ELR (cell line): ENCODE measurements at places on chromosomes 2 and 18.
A peak's percentile ranks its signal among the peaks of the same experiment; 100 is the strongest.

DNA sequence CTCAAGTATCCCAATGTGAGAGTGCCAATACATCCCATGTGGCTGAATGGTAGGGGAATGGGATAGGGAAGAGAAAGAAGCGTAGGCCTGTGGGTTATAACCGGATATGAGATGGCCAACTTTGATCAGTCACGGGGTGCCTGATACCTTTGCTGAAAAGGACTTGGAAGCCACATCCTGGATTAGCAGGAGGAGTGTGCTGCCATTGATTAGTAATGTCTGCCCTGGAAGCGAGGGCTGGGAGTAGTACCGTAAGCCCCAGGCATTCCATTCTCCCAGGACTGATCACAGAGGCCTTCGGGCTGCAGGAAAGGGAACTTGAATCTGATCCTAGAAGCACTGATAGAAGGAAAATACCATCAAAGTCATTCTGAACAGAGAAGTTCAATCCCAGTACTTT lies 218.5 kb downstream of the TFCP2L1 start:
- peak; percentile 33 for DNase-seq

DNA sequence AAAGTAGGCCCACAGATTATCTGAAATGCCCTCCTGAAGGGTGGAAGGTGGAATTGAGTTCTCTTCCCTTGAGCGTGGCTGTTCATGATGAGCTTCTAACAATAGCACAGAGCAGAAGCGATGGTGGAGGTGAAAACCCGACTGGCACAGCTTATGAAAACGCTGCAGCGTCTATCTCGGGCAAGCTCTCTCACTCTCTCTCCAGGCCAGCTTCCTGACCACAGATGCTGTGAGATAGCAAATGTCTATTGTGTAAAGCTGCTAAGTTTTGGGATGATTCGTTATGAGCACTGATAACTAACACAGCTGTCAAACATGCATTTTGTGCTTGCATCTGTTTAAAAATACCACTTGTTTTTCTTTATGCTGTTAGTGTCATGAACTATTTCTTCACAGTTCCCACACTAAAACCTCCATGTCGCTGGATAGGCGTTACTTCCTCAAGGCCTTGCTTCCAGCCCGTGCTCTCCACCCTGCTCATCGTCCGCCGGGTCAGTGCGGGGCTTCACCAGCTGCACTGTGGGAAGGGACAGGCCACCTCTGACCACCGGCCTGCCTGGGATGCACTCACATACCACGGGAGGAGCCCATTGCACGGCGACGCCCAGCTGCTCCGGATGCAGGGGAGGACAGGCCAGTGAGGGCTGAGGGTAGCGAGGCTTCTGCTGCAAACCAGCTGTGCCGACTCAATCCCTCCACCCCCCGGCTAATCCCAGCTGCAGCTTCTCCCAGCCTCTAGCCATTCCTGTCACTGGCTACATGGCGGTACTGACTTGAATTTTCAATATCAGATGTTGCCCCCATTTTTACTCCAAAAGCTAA lies 60.0 kb upstream of the OTOS start:
- DNase-seq: no peak

- DNase-seq: peak; percentile 49
These were observed 19.2 kb downstream of the POU3F3 start for GRCh38 chr2:104872866-104873688.

DNA sequence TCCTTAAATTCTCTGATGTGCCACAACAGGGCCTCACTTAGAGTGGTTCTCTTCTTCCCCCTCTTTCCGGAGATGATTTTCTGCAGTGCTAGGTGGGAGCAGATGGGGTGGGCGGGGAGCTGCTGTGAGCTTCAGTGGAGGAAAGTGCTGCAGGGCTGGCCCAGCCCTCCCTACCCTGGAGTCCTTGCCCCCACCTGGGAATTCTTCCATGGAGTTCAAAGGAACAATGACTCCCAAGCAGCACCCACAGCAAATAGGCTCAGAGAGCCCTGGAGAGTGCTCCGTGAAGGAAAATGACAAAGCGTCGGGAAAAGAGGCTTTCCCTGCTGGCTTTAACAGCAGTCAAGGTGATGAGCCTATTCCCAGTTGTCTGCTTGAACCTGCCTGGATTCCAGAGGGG lies 28.8 kb downstream of the LOXHD1 start:
- no peak for DNase-seq

GRCh38 chr2:211144078-211144477 lies 587.7 kb downstream of the CPS1 start:
- DNase-seq: peak; percentile 80

- DNase-seq: no peak
These were observed 32.0 kb downstream of the CDCA7 start for GRCh38 chr2:173386738-173387065.

DNA sequence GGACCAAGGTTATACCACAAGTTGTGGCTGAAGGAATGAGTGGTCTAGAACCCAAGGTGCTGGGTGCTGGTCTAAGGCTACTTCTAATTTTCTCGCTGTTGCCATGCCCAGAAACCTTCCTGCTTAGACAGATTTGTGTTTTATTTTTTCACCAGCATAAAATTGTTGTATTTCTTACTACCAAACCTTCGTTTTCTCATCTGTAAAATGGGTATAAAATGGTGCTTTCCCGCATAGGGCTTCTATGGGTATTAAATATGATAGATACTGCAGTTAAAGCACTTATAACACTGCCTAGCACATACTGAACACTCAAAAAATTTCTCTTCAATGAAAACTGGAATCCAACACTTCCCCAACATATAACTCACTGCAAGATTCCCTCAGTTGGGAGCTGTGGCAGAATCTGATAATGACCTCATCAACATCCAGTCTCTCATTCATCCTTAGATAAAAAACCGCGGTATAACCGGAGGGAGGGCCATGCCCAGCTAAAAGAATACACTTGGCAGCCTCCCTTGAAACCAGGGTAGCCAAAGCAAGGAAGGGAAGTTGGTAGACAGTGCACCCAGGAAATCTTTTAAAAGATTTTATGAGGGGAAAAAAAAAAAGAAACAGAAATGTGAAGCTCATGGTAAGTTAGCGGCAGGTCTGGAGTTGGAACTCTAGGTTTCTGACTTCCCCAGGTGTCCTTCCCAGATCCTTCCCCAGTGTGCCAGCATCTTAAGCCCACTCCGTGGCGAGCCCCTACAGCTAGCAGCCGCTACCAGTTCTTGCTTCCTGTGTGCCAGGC lies 1.2 kb downstream of the NEMP2 start:
- DNase-seq: peak; percentile 52

DNA sequence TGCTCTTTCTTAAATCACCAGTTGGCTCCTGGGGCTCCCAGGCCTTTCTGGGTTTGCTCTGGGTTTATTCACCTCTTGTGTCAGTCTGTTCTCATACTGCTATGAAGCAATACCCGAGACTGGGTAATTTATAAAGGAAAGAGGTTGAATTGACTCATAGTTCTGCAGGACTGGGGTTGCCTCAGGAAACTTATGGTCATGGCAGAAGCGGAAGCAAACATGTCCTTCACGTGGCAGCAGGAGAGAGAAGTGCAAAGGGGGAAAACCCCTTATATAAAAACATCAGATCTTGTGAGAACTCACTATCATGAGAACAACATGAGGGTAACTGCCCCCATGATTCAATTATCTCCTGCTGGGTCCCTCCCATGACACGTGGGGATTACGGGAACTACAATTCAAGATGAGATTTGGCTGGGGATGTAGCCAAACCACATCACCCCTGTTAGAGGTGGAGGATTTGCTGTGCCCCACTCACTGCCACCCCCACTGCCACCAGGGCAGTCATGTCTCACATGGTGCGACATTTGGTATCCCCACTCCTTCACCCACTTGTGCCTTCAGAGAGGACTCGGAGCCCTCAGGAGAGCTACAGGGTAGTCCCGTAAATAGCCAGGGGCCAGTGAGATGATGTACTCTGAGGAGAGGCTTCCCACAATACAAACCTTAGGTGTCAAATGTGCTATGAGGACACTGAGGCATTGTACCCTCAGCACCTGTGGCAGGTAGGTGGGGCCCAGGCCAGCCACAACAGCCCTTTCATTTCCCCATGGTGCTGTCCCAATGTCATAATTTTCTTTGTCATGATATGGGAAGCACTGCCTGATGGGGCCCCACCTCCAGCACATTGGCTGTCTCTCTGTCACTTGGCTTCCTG lies 35.7 kb downstream of the CDC42EP3 start:
- peak; percentile 91 for DNase-seq

DNA sequence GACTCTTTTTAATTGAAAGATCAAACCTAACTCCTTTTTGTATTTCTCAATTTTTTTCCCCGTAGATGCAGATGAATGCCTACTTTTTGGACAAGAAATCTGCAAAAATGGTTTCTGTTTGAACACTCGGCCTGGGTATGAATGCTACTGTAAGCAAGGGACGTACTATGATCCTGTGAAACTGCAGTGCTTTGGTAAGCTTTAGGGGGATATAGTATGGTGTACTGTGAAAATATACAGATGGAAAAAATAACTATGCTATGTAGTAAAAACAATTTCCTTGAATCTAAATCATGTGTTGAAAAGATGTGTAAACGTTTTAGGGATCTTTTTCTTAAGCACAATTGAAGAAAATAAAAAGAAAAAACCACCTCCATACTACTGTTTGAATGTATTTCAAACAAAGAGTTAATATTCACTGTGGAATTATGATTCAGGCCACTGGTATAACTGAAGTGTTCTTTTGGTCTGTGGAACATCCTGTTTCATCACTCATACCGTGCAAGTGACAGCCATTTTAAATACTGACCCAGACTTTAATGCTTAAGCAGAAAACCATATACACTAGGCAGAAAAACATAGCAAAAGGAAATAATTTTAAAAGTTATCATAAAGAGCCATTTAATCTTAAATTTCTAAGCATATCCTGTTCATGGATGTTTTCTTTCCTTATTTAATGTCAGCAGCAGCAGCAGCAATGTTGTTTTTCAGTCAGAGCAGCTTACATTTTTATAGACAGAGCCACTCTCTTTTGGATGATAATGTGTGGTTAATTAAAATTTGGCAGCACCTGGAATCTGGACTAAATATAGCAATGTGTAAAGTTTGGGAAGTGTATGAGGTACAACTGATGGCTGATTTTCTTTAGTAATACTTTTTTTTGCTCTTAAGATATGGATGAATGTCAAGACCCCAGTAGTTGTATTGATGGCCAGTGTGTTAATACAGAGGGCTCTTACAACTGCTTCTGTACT lies 112.8 kb upstream of the RASGRP3 start:
- peak; percentile 74 for DNase-seq

- peak; percentile 92 for DNase-seq
These were observed at the start of gene LRATD1 for GRCh38 chr2:14632133-14632936. Gene LRATD1, plus strand, starts transcription at chr2:14632717. Its CDS starts 1,263 bp downstream, at chr2:14633980.

DNA sequence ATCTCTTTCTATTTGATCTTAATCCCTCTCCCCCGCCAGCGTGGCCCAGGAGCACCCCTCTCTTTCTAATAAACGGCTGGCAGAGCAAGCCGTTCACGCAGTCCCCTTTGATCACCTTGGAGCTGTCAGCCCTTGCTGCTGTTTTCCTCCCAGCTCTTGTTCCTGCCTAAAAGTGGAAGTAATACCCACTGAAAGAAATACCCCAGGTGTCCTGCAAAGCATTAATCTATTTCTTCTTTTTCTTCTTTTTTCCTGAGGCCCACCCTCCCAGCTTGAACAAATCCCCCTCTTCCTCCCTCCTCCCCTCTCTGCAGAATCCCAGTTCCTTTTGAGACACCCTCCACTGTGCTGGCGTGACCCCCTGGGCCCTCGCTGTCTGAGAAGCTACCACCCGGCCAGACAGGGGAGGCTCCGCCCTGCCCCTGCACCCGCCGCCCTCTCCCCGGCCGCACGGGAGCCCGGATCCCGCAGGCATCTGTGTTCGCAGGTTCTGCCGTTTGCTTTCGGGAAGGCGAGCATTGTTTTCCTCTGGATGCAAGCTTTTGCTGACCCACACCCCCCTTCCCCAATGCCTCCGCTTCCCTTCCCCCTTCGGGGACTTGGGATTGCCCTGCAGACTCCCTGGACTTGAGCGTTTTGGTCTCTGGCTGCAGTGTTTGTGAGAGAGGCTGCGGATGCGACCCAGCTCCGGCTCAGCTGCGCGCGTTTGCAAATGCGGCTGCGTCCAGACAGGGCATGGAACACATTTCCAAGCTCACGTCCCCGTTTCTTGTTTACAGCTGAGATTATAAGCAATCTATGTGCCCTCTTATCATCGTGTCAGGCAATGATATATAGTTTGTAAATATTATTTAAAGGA lies 631.5 kb downstream of the NYAP2 start:
- peak; percentile 78 for DNase-seq

GRCh38 chr2:174591740-174592139 lies 5.9 kb downstream of the WIPF1 start:
- DNase-seq: no peak

GRCh38 chr2:101089419-101089818 lies 61.8 kb downstream of the TBC1D8 start:
- DNase-seq: no peak

DNA sequence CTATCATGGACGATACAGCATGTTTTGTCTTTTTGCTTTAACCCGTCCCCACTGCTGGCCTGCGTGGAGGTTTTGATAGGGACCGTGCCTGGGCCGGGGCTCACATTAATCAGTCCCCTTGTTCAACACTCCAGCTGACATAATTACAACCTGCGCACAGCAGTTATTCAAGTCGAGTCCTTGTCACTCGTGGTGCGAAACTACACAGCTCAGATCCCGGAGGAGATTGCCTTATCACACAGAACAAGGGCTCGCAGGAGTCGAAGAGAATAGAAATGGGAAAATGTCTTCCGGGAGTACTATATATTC lies 304.4 kb downstream of the ZNF407 start:
- no peak for DNase-seq

DNA sequence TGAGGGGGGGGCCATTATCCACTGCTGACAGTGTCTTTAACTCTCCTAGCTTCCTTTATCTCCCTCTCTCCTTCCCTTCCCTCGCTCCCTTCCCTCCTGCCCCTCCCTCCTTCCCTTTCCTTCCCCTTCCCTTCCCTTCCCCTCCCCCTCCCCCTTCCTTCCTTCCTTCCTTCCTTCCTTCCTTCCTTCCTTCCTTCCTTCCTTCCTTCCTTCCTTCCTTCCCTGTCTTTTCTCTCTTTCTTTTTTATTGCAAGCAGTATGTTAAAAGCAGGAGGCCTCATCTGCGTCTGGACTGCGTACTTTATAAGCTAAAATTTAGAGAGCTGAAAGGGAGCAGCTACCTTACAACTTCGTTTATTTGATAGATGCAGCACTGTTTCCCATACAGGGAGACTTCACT lies 105.7 kb upstream of the PXDN start:
- no peak for DNase-seq

GRCh38 chr2:230711224-230711623 lies 1.4 kb upstream of the CAB39 start:
- no peak for DNase-seq

DNA sequence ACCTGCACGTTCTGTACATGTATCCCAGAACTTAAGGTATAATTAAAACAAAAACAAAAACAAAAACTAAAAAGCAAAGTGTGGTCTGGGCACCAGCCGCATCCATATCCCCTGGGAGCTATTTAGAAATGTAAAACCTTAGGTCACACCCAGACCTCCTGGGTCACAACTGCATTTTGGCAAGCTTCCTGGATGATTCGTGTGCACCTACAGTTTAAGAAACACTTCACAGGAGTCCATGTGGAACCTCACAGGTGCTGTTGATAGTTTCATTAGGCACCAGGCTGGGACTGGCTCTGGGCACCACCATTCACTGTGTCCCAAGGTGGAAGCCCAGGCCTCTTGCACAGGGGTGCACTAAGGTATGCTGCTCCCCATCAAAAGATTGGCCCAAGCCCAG lies 103.6 kb upstream of the BOD1L2 start:
- no peak for DNase-seq
